ENCODE measurements at places on chromosomes 3 and 15.

- peak; percentile 35 for DNase-seq
These were observed at the start of gene RASSF1 for GRCh38 chr3:50340448-50341329. Gene RASSF1, minus strand, starts transcription at chr3:50340836. Its CDS starts 31 bp downstream, at chr3:50340805.

DNA sequence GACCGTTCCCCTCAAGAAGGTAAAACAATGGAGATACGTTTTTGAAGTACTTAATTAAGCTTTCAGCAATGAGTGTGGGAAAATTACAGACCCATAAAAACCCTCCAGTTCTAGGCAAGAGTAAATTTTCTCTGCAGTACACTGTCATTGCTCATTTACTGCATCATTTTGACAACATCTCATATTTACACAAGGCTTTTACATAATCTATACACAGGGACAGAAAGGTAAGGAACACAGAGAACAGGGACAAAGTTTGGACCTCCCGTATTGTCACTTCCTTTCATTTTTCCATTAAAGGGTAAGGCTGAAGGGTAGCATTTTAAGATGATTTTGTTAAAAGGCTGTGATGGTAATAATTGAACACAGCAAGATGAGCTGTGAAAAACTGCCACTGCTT lies 7.4 kb upstream of the HGD start:
- DNase-seq = no peak

- DNase-seq = no peak
These were observed 97.7 kb upstream of the PHLDB2 start for GRCh38 chr3:111761309-111761795.

DNA sequence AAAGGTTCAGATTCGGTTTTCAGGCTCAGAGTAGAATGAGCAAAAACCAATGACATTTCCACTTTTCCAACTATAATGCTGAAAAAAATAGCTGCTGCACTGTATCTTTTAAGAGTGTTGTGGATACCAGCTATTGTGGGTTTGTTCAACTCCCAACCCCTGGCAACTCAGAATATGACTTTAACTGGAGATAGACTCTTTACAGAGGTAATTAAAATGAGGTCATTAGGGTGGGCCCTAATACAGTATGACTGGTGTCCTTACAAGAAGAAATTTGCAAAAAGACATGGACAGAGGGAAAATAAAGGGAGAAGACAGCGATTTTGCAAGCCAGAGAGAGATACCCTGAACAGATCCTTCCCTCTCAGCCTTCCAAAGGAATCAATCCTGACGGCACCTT lies 39.5 kb downstream of the ANKRD28 start:
- no peak for DNase-seq

DNA sequence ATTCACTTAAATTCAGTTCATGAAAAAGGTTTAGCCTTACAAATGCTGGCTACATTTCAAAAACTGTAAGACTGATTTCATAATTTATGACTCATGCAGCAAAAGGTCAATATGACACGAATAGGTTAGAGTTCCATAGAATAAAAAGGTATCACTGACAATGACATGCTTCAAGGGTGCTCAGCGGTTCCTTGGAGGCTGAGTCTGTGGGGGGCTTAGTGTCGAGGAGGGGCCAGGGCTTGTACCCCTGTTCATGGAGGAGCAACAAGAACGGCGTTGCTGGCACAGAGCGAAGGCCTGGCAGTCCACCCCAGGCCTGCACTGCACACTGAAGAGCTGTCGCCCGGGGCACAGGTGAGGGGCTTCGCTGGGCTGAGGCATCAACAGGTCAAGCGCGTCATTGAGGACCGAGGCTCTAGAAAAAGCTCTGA lies 174.2 kb downstream of the NR1D2 start:
- no peak for DNase-seq

- peak; percentile 15 for DNase-seq
These were observed 1.0 kb downstream of the PDE12 start for GRCh38 chr3:57557085-57557537.
